Astrocyte of the cerebellum (primary cell): ENCODE measurements at places on chromosomes 16 and 17.

DNA sequence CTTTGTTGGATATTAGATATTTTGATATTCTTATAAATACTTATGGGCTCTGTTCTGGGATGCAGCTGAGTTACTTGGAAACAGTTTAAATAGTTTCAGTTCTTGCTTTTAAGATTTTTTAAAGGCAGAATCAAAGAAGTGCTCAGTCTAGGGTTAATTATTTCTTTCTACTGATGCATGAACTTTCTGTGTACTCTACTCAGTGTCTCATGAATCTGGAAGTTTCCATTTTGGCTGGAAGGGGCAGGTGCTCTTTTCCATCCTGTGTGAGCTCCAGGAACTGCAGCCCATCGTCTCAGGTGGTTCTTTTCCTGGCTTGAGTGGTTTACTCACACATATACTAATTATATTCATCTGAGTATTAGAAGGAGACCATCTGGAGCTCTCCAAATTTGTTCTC, 61.1 kb upstream of the CPHXL start:
- no peak for DNase-seq

- DNase-seq = no peak
Observed at GRCh38 chr17:43220511-43221125, 7.8 kb downstream of the CCDC200 start.

DNA sequence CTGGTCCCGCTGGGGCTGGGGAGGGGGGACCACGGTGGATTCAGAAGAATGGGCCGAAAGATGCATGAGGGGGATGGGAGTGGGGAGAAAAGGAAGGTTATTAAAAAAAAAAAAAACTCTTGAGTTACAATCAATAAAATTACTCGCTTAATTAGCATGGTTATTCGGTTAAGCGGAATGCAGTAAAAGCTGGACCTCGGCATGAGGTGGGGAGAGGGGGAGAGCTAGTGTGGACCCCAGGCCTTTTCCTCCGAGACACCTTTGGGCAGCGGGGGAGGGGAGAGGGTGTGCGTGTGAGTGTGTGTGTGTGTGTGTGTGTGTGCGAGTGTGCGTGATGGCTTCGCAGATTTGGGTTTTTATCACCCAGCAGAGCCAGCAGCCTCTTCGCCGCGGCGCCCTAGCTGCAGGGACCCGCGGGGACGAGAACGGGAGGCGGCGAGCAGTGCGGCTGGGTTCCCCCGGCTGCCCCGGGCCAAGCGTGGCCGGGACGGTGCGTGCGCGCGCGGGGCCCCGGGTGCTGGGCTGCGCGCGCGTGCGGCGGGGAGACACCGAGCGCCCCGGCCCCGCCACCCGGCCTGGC, 3.7 kb downstream of the BAHCC1 start:
- no peak for DNase-seq

DNA sequence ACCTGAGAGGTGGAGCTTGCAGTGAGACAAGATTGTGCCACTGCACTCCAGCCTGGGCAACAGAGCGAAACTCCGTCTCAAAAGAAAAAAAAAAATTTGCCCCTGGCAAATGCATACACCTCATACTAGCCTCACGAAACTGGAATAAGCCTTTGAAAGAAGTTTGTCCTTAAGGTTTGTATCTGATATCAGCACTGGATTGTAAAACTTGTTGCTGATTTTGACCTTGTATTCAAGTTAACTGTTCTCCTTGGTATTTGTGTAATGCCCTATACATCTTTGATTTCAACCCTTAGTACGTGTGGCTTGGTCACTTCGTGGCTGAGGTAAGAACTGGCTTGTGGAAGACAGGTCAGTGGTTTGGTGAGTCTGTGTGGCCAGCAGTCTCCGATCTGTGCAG, 6.2 kb upstream of the FLCN start:
- DNase-seq = no peak

GRCh38 chr17:2924211-2924610, 128.0 kb downstream of the RAP1GAP2 start:
- DNase-seq = no peak

DNA sequence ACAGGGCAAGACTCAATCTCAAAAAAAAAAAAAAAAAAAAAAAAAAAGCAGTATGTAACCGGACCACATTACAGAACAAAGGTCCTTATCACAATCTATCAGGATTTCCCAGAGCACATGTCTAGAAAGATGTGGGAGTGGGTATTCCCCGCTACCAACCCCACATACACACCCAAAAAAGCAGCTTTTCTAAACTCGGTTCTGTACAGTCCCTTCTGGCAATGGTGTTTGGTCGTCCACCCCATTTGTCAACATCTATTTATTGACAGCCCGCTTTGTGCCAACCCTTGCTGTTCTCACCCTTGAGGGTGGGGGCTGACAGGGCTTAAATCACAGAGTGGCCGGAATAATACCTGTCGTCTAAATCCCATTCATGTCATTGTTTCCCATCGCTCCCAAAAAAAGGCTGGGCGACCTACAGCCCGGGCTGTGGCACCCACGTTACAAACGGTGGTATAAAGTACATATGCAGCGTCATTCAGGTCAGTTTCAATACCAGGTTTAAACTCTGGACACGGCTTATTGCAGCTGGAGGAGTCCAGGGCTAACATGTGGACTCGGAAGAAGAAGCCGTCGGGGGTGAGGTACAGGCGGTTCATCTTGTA, 3.6 kb downstream of the C17orf58 start:
- no peak for DNase-seq

DNA sequence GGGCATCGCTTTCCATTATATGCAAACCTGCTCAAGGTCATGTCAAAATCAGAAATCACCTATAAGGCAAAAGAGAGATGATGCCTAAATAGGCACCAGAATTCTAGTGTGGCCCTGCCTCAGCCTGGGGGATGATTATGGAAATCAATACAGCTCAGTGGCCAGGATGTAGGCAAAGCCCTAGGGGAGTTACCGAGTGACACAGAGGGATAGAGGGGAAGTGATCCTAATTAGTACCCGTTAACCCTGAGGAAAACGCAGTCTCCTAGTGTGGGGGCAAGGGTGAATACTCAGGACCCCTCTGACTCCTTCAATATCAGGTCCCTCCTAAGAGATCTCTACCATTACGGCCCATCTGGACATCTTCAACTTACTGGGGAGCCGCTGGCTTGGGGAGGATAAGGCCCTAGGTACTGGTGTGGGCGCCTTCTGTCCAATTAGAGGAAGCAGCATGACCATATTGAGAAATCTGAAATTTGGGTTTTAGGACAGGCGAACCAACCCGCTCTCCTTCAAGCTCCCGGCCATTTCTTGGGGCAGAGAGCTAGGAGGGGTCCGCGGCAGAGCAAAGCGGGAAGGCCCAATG, 725 bp downstream of the NT5C3B start:
- DNase-seq = no peak

DNA sequence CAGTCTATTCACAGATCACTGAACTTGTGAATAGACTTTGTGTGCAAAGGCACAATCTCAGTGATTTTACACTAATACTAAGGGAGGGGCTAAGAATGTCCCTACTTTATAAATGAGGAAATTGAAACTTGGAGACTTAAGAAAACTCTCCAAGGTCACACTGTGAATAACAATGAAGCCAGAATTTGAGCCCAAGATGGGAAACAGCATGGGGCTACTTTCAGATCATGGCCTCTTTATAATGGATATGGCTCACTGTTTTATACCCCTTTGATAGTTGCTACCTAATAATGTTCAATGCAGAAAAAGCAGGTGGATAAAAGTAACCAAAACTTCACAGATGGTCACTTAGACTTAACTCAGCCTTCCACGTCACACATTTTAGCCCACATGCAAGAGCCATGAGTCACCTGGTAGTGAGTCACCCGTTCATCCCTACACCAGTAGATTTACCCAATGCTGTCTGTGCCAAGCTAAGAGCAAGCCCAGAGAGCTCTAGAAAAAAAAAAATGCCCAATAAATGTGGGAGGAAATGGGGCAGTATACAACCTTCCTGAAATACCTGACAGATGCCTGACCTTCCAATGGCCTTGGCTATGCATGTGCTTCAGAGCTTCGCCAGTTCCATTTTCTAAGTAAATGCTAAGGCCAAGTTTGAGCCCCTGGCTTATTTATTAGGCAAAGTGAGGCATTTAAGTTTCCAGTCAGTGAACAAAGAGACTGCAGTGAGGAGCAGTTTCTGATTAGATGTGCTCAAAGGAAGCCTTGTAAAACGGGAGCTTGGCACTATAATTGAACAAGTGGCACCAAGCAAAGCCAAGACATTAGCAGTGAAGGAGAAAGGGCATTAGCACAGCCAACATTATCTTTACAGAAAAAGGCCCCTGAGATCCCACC, 219.7 kb downstream of the TMEM114 start:
- no peak for DNase-seq

DNA sequence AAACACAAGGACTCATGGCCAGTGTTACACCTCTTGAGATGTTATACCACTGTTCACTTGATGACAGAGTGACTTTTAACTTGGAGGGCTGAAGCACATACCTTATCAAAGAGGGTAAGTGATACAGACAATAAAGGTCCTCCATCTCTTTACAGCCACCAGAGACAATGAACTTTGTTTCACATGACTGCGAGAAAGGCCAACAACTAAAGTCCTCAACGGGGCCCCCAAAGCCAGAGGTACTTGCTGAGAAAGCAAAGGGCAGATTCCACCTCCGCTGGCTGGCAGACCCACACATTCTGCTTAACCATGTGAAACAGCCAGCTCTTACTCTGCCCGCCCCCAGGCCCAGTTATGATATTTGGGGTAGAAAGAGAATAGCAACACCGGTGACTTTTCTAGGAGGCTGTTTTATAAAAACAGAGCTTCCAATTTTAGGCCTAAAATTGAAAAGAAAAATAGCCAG, 21.4 kb downstream of the DCUN1D3 start:
- DNase-seq = no peak

DNA sequence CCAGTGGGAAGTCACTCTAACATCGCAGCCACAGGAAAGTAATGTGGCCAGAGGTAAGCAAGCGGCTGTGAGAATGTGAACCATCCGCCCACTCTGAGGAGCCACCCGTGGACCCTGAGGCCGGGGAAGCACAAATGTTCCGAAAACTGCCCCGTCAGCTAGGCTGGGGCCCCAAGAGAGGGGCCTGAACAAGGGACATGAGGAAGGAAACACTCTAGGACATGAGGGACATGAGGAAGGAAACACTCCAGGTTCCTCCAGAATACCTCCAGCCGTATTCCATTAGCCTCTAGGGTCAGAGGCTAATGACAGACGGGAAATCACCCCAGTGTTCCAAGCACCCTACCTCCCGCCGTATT, 317 bp downstream of the TEFM start:
- DNase-seq = no peak

- DNase-seq = no peak
Observed at GRCh38 chr16:84369105-84369504, 767 bp downstream of the ATP2C2 start.

DNA sequence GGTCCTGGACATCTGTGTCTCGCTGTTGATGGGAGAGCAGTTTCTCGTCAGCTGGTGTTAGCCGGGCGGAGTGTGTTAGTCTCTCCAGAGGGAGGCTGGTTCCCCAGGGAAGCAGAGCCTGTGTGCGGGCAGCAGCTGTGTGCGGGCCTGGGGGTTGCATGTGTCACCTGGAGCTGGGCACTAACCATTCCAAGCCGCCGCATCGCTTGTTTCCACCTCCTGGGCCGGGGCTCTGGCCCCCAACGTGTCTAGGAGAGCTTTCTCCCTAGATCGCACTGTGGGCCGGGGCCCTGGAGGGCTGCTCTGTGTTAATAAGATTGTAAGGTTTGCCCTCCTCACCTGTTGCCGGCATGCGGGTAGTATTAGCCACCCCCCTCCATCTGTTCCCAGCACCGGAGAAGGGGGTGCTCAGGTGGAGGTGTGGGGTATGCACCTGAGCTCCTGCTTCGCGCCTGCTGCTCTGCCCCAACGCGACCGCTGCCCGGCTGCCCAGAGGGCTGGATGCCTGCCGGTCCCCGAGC, 17.9 kb downstream of the GAA start:
- no peak for DNase-seq

- DNase-seq = no peak
Observed at GRCh38 chr17:27631411-27631760, 398 bp downstream of the LGALS9 start.

- DNase-seq = no peak
Observed at GRCh38 chr17:74773871-74774286, 2.3 kb downstream of the NAT9 start.

GRCh38 chr16:89004209-89004831, 27.3 kb upstream of the CBFA2T3 start:
- no peak for DNase-seq

- no peak for DNase-seq
Observed at GRCh38 chr17:65593092-65593854, 31.8 kb upstream of the AXIN2 start.

DNA sequence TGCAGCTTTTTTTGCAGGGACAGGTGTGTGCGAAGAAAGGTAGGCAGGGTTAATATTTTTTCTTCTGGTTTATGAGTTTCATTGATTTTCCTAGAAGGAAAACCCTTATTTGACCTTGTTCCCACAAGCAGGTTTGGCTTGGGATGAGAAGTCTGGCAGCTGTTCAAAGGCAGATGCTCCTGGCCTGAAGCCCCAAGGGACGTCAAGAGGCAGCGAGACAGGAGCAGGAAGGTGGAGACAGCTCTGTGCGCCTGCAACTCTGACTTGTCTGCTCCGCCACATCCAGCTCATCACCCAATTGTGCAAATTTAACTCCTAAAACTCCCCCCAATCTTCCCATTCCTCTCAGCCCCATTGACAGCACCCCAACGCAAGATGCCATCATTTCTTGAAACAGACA, 136.8 kb upstream of the XYLT1 start:
- DNase-seq = no peak

DNA sequence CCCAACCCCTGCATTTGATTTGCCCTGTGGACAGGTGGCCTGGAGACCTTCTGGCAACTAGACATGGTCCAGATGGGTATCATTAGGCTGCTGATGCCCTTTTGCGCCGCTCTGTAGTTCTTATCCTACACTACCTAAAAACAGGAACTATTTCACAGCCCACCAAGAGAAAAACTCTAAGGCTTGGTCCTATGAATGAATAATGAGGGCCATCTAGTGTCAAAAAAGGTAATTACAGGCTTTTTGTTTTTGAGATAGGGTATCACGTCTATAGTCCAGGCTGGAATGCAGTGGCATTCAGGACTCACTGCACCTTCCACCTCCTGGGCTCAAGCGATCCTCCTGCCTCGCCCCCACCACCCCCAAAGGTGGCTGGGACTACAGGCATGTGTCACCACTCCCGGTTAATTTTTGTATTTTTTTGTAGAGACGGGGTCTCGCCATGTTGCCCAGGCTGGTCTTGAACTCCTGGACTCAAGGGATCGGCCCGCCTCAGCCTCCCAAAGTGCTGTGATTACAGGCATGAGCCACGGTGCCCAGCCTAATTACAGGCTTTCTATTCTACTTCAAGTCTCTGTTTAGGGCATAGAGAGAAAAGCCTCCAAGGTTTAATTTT, 20.9 kb downstream of the COIL start:
- peak; percentile 37 for DNase-seq
